Activated CD4-positive, alpha-beta T cell treated with anti-CD3 and anti-CD28 coated beads for 24 hours (primary cell): ENCODE measurements at places on chromosomes 2 and 18.

- no peak for DNase-seq
Observed at GRCh38 chr18:24201699-24202687, 63.1 kb downstream of the CABYR start.

GRCh38 chr18:11901826-11902438 lies 6.2 kb downstream of the MPPE1 start:
- DNase-seq = no peak

DNA sequence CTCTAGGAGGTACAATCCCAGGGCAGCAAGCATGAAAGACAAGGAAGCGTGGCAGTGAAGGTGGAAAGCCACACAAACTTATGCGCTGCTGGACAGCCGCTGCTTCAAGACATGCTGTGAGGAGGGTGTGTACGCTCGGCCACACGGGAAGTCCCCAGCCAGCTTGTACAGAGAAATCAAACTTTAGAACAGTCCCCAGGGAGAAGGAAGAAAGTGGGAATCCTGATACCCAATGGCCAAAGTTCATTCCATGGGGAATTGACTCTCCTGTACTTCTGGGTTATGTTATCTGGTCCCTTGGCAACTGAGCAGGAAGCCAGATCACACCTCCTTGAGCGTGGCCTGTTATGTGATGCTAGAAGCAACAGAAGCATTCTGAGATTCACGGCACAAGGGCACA lies 86.1 kb upstream of the BOD1L2 start:
- DNase-seq = no peak

DNA sequence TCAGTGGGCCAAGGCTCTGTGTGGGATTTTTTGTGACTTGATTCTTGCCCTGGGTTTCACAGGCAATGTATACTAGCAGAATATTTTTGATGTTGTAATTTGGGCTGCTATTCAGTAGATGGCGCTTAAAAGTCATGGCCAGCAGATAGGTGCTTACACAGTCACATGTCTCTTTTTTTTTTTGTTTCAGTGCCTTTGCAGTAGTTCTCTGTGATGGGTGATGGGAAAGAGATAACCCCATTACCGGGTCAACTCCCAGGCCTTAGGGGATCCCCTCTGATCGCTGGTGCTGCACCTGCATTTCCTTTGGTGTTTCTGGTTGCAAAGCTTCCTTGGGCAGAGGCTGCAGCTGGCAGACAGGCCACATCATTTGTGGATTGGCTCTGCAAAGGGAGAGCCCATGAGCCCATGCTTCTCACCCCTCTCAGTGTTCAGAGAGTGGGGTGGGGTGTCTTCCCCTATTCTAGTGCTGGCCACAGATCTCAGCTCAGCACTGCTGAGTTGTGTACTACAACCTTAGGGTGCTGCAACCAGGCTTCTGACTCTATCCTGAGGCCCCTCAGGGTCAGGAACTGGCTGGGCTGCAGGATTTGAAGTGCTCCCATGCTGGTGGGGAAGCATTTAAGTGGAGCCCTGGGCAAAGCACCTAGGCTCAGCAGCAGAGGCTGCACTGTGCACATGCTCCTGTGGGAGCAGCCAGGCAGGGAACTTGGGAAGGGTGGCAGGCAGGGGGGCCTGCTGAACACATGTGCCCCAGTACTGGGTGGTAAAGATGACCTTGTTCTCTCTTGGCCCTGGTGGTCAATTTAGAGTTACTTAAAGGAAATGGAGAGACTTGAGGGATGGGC lies 219.8 kb upstream of the SPHKAP start:
- no peak for DNase-seq
